ENCODE measurements at places on chromosomes 4 and X.

- DNase-seq: no peak
Observed at GRCh38 chr4:99305638-99306400, 15.0 kb upstream of the ADH1A start.

DNA sequence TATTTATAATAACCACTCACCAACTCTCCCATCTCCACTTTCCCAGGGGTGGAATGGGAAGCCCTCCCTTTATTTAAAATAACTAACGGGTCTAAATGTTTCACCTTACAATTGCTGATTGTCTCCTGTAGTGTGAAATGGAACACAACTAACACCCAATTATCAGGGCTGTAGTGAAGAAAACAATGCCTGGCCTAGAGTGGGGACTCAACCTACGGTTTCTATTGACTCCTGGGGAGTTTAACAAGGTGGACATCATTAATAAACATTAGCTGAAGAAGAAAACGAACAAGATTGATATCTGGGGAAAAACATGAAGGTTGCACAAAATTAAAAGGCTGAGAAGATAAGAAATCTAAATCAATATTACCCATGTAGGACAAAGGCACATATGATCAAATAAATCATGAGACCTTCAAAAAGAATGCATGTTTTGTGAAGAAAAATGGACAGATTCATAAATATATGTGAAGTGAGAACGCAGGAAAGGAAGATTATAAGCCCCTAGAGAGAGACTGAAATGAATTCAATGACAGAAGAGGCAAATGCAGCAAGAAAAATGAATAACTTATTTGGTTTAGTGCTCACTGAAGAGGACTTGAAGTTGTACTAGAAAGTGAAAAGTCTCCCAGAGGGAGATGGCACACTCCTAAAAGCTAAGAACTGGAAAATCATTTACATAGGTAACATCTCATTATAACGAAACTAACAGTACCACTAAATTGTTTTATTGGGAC is 593.0 kb upstream of the AADAT start:
- DNase-seq: no peak

GRCh38 chr4:182884040-182884439 is 33.1 kb downstream of the DCTD start:
- DNase-seq: no peak

DNA sequence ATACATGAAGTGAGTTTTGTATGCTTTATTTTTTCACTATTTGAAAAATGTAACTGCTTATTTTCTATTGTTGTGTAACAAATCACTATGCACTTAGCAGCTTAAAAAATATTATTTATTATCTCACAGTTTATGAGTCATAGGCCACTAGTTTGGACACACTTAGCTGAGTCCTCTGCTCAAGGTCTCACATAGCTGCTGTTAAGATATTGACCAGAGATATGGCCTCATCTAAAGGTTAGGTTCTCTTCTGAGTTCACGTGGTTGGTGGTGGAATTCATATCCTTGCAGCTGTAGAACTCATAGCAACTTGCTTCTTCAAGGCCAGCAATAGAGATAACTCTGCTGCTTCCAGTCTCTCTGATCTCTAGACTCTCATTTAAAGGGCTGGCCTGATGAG is 534.4 kb downstream of the SPRY1 start:
- DNase-seq: no peak

DNA sequence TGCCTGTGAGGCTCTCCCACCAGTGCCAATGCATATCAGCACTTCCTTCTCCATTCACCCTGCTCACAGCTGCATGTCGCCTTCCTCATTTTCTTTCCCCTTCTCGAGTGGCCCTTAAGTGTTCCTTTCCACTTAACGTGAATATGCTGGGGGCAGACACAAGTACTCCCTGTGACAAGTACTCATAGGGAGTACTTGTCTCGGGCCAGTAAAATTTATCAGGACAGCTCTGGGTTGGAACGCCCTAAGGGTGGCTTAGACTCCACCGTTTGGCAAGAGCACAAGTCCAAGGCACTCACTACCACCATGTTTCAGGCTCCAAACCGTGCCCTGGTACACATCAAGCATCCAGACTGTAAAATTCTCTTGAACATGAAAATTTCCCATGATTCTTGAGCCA is 3.9 kb upstream of the LDOC1 start:
- no peak for DNase-seq
